ENCODE measurements at places on chromosomes 7 and 10.

GRCh38 chr10:58963101-58963534, 213.3 kb upstream of the PHYHIPL start:
- DNase-seq: no peak

DNA sequence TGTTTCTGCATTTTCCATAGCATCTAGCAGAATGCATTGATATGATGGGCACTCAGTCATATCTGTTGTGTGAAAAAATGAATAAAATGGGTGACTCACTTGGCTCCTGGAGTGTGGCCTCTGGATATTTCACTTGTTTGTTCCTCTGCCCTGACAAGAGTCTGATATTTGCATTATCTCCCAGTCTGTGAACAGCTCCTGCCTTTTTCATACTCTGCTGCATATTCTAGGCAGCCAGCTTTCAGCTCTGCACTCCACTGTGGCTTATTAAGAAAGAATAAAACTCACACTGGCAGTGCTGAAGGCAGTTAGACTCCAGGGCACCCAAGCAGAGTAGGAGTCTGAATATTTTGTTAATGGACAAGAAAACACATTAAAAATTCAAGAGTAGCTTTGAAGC, 623.9 kb downstream of the SORCS1 start:
- DNase-seq: peak; percentile 47

DNA sequence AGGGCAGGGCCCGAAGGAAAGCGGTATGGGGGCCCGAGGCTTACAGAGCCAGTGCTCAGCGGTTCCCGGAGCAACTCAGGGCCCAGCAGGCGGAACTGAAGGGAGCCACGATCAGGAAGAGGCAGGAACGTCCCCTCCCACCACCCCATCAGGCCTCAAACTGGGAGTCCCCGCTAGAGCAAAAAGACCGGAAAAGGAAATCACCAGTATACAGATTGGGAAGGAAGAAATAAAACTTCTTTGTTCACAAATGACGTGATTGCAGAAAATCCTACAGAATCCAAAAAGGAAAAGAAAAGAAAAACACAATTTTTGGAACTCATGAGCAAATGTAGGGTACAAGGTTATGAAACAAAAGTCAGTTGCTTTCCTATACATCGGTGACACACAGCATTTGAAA, 21.6 kb upstream of the ZFAND2A start:
- DNase-seq: no peak

GRCh38 chr10:14032406-14032998, 298.2 kb downstream of the FRMD4A start:
- DNase-seq: peak; percentile 10

GRCh38 chr10:116737627-116738327, 4.6 kb downstream of the HSPA12A start:
- no peak for DNase-seq

DNA sequence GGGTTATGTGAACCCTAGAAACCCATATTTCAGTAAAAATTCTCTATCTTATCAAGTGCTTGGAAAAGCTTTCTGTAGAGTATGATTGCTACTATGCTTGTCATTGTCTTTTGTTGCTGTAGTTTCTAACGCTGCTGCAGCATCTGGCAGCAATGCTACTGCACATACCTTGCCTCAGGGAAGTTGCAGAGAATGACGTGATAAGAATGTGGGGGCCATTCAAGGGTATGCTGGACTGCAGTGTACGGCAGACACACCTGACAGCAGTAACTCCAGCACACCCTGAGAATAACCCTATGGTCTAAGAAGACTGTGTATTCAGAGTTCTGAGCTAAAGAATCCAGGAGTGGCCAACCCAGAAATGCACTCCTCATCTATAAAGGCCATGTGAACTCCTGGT, 20.5 kb downstream of the TRIM4 start:
- no peak for DNase-seq

- DNase-seq: no peak
Observed at GRCh38 chr10:70998086-70998485, 109.7 kb upstream of the PCBD1 start.

- DNase-seq: peak; percentile 85
Observed at GRCh38 chr7:72805526-72806494, 22.2 kb downstream of the TYW1B start.

DNA sequence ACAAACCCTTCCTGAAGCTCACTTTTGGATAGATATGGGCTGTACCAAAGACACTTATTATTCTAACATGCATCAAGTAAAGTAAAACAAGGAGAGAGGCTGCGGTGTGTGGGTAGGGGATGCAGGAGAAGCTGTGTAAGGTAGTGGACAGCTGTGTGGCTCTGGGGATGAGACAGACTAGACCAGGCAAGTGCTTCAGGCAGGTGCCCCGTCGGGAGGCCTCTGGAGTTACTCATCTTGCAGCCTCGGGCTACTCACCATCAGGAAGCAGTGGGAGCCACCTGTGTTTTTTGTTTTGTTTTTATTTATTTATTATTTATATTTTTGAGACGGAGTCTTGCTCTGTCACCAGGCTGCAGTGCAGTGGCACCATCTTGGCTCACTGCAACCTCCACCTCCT, 49.3 kb upstream of the NCAPG2 start:
- no peak for DNase-seq

GRCh38 chr7:139557857-139558581, 34.5 kb downstream of the CLEC2L start:
- no peak for DNase-seq

GRCh38 chr10:128971374-128972035, 495.5 kb upstream of the MGMT start:
- no peak for DNase-seq
